Caudate nucleus (tissue), 63 donors: ENCODE measurements at places on chromosomes 16 and 17.

- peak; percentile 64 for DNase-seq
Measured at GRCh38 chr16:82633964-82634600, 7.3 kb downstream of the CDH13 start.

- no peak for DNase-seq
Measured at GRCh38 chr16:30519120-30520049, 7.0 kb downstream of the ZNF768 start.

- DNase-seq, result no peak
Measured at GRCh38 chr16:84919269-84919668, 92.1 kb downstream of the ZDHHC7 start.

DNA sequence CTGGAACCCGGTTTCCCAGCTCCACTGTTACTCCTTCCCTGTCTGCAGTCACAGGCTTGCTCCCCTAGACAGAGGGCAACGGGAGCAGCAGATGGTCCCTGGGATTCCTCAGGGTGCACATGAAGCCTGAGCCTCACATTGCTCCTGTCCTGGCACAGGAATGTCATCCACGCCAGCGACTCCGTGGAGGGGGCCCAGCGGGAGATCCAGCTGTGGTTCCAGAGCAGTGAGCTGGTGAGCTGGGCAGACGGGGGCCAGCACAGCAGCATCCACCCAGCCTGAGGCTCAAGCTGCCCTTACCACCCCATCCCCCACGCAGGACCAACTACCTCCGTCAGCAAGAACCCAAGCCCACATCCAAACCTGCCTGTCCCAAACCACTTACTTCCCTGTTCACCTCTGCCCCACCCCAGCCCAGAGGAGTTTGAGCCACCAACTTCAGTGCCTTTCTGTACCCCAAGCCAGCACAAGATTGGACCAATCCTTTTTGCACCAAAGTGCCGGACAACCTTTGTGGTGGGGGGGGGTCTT lies 1.6 kb upstream of the DECR2 start:
- DNase-seq, result no peak

DNA sequence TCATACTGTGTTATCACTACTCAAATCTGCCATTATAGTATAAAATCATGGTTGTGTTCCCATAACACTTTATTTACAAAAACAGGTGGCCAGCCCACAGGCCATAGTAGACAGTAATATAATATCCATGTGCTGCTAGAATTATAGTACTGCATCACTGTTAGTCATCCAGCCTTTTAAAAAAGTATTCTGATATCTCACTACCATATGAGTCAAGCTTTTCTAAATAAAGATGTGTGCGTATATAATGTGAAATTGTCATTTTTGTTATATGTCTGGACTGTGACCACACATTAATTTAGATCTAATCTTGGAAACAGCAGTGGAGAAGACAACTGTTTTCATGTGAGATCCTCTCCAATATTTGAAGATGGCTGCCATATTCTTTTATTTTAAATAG lies 1049.1 kb upstream of the GOT2 start:
- DNase-seq, result no peak

- no peak for DNase-seq
Measured at GRCh38 chr17:77819497-77819896, 139.0 kb upstream of the TNRC6C start.

GRCh38 chr17:37067555-37068111 lies 118.9 kb downstream of the AATF start:
- DNase-seq, result no peak

DNA sequence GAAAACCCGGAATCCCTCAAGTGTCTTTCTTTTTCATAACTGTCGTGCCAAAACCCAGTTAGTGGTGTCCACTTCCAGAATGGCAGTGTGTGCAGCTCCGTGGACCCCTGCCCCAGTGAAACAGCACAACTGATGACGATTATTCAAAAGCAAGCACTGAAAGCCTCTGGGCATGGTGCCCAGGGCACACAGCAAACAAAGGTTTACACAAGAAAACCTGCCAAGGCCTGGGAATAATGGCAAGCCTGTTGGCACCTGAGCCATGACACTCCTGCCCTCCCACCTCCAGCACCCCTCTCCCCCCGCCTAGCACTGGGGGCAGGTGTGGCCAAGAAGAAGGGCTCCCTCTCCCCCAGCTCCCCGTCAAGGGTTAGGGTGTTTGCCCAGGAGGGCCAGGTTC lies 2.8 kb downstream of the PKMYT1 start:
- no peak for DNase-seq

DNA sequence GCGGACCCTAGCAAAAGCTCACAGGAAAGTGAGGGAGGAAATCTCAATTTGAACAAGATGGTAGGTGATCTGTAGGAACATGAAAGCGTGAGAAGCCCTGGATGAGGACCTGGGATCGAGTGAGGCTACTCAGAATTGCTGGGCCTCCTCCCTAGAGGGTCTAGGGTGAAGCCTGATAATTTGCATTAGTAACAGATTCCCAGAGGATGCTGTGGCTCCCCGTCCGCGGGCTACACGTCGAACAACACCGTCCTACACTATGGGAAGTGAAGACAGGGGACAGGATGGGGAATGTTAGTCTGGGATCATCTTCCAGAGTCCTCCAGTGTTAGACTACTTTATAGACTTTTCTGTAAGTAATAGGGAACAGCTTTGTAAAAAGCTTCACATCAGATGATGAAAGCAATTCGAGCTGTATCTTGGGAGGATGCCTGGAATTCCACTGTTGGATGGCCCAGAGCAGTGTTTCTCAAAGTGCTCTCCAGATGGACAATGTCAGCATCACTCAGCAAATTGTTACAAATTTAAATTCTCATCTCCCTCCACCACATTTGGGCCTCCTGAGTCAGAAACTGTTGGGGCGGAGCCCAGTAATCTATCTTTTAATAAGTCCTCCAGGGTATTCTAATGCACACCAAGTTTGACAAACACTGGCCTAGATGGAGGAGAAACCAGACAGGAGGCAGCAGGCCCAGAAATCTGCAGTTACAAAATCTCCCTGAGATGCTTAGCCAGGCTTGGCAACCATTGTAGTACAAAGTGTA lies 6.5 kb downstream of the FNDC8 start:
- DNase-seq, result no peak

- no peak for DNase-seq
Measured at GRCh38 chr16:23934610-23935236, 98.9 kb downstream of the PRKCB start.

GRCh38 chr17:44901411-44901921 lies 2.2 kb upstream of the EFTUD2 start:
- no peak for DNase-seq

DNA sequence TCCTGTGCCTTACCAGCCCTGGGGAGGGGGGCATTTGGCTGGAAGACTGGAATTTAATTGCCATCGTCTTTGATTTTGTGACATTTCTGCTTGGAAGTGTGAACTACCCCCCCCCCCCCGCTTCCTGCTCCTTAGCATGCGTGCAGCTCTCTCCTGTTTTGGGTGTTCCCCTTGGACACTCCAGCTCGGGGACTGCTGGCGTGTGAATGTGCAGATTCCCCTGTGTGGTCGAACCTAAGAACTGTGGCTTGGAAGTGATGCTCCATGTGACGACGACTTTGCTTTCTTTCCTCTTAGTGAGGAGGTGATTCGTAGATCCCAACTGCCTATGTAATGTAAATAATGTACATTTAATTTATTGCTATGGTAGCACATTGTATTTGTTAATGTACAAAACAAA lies 26.1 kb downstream of the OR1D5 start:
- DNase-seq, result no peak

GRCh38 chr17:35735036-35735805 lies 3.8 kb downstream of the RASL10B start:
- DNase-seq, result no peak

DNA sequence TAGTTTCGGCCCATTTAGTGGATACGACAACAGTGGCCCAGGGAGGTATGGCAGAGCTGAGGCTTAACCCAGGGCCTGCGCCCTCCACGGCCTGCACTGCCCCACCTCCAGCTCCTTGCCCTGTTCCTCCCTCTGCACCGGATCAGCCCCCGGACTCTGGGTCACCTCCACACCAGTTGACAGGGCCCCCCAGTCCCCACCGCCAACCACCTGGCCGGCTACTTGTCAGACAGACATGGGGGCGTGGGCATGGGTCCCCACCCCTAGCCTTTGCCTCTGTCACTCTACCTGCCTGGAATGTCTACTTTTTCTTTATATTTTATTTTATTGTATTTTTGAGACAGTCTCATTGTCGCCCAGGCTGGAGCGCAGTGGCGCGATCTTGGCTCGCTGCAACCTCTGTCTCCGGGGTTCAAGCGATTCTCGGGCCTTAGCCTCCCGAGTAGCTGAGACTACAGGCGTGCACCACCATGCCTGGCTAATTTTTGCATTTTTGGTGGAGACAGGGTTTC lies 3.0 kb upstream of the ACTG1 start:
- DNase-seq, result no peak

DNA sequence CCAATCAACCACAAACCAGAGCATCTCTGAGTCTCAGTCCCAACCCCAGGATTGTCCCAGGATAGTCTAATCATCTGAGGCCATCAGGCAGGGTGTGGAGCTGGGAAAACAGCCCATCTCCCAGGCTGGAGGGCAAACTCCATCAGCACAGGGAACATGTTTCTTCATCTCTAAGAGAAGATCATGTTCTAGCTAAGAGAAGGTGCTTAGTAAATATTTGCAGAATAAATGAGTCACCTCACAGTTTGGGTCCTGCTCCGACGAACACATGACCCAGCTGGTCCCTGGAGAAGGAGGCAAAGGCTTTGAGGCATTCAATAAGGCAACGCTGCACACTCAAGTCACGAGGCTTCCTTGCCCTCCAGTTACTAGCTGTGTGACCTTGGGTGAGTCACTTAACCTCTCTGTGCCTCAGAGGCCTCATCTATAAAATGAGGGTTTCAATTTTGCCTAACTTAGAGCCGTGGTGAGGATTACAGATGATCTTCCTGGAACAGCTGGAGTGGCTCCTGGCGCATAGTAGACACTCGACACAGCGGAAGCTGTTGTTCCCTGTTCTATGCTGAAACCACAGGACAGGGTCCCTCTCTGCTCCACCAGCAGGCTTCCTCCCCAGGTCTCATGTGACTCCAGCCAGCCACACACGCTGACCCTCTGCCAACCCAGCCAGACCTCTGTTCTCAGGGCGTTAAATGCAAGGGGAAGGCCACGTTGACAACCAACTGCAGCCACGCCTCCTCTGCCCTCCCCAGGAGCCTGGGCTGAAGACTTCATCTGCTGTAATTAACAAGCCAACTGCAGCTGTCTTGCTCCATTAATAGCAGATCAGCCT lies 10.3 kb upstream of the RPL38 start:
- peak; percentile 26 for DNase-seq

DNA sequence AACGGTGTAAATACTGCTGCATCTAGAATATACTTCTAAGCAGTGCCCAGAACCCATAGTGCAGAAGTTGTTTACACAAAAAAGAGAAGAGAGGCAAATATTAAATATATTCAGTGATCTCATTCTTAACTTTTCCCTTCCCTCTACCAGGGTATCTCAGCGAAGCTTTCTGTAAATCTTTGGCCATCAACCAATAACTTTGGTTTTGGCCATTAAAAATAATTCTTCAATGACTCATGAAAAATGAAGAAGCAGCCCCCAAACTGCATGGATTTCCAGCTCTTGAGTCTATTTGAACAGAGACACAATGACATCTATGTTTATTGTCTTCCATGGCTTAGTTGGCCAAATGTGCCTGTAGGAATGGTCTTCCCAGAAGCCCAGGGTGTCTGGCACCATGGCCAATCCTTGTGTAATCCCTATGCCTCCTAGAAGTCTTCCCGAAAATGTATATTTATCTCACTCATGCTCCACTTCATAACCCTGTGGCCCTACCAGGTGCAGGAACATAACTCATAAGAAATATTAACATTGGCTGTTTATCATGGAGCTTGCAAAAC lies 646.6 kb downstream of the TOX3 start:
- DNase-seq, result no peak

DNA sequence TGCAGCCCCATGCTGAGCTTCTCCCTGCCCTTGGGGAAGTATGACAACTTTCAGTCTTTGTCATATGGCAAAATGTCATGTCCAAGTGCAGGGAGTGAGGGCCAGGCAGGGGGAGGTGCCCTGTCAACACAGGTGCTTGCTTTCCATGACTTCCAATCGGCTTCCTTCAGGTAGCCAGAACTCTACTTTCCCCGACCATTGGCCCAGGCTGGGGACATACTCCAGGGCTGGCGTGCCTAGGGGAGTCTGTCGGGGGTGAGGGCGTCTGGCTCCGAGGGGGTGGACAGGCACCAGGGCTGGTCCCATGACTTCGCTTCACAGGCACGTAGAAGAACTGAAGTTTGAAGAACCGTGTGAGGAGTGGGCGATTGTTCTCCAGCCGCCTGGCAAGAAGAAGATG lies 19.8 kb upstream of the PIK3R6 start:
- DNase-seq, result no peak

GRCh38 chr17:81254955-81255717 lies 16.0 kb downstream of the NDUFAF8 start:
- no peak for DNase-seq

DNA sequence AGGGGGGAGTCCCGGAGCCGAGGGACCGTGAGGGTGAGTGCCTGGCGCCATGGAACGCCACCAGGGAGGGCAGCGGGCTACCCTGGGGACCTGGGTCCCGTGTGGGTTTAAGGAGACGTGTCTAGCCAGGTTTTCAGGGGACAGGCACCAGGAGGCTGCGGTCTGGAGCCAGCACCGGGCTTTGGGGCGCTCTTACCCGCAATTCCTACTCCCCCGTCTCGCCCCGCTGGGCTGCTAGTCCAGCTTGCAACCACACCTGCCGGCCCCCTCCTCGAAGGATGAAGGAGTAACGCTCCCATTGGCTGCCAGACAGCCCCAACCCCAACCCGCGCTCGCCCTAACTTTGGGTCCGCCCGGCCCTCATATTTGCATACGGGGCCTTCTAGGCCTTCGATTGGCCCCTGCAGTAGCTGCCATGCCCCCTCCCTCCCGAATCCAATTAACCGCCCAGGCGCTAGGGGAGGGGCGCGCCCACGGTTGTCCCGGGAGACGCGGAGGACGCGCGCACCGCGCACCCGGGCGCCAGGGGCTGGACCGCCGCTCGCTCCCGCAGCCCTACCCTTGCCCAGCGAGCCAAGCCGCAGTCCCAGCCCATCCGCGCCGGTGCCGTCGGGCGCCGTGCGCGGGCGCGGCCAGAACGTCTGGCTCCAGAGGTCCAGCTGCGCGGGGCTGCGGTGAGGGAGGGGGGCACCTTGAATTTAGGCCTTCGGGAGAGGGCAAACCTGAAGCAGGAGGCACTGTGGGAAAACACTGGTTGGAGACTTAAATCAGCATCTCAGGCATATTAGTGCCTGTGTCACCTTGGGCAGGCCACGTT lies at the start of gene TTLL6:
Gene TTLL6 (minus strand): TSS at position 456 of the 817 bp plus-strand sequence. CDS start 157 bp downstream, at position 299.
- peak; percentile 27 for DNase-seq
